ENCODE measurements at places on chromosomes 2 and 18.

GRCh38 chr2:173359231-173359630 is 4.6 kb downstream of the CDCA7 start:
- no peak for DNase-seq

DNA sequence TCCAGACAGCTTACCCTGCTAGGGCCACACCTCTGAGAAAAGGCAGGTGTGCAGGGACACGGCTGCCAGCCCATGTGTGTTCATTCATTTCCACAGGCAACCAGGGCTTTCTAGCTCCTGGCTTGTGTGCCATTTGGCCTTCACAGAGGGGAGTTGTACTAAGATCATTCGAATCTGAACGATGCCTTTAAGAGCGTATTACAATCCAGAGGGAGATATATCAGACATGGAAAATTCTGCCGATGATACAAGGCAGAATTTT is 64.2 kb upstream of the OTOF start:
- DNase-seq = no peak

GRCh38 chr2:198127627-198128026 is 323.2 kb downstream of the PLCL1 start:
- DNase-seq = peak; percentile 27

- DNase-seq = no peak
Measured at GRCh38 chr2:211879323-211879722, 659.3 kb downstream of the ERBB4 start.

- no peak for DNase-seq
Measured at GRCh38 chr2:207805566-207806226, 36.0 kb upstream of the FZD5 start.

DNA sequence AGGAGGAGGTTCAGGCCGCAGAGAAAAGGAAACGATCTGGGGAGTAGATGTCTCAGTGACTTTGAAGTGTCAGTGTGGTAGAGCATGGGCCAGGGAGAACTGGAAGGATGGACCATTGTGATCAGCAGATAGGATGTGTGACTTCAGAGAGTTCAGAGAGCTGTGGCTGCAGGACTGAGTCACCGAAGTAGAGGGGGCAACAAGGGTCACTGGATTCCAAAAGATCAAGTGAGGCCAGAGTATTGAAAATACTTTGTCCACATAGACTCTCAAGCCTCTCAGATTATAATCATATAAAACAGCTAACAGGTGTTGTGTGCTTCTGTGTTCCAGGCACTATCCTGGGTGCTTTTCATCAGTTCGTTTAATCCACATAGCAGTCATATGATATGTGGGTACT is 99.4 kb downstream of the CRIM1 start:
- no peak for DNase-seq

DNA sequence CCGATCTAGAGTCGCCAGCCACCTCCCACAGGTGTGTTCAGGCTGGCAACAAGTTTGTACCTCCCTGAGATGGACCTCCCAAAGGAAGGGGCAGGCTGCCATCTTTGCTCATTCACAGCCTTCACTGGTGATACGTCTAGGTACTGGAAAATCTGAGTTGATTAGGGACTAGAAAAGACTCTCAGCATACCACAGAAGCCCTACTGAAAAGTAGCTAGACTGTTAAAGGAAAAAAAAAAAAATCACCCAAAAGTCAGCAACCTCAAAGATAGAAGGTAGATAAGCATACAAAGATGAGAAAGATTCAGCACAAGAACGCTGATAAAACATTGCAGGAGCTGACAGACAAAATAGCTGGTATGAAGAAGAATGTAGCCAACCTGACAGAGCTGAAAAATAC is 128.6 kb upstream of the WDR75 start:
- no peak for DNase-seq

DNA sequence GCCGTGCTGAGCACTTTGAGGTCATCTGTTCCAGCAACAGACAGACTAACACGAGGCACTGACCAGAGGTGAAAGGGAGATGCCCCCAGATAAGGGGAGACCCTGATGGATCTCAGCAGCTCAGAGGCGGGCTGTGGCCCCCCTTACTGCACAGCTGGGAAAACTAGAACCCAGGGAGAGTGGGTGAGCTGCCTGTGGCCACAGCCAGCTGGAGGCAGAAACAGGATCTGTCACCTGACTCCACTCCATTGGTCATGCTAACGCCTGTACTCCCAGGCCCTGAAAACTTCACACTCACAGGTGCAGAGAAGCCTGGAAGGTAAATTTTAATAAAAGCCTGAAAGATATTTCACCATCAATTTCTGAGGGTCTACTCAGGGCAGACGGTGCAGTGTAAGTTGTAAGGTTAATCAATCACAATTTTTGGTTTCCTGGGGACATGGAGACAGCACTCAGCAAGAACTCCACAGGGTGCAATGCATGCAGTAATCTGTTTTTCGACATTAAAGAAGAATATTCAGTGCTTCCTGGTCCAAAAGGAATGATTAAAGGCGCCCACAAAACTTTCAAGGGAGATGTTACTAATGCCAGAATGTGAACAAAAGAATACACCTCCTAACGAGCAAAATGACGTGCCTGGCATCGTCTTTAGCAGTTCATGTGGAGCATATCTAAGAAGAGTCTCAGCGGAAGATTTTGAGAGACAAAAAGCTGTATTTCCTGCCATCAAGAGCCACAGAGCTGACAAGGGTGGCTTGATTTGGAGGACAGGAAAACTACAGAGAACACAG is 173.4 kb downstream of the EIPR1 start:
- DNase-seq = no peak

DNA sequence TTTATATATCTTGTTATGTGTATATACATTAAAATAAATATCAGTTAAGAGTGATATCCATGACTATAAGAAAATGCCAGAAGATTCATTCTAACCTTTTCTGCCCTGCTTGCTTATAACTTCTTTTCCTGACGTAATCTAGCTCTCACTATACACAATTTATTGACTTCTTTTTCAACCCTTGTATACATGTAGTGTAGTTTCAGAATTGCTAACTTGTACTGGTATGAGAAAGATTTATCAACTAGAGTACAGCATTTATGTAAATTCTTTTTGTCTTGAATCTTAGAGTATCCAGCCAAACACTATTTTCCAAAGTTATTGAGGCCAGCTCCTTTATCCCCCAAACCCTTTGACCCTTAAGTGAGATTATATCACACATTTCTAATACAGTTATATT is 798.0 kb upstream of the RAB6C start:
- no peak for DNase-seq

DNA sequence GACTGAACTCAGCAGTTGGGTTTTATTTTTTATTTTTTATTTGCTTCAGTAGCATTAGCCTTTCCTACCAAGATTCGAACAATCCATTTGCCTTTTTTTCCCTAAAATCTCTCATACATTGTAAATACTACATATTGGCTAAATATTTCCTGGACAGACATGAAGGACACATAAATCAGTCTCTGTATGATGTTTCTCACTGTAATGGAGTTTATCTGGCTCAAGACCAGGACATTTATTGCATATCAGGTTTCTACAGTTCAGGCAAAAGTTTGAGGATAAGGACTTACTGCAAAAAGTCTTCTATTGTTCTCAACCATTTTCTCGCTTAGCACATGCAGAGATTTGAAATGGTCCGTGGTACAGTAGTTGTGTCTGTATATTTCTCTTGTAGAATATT is 3.3 kb downstream of the CLUL1 start:
- no peak for DNase-seq

- no peak for DNase-seq
Measured at GRCh38 chr2:46459694-46460093, 19.7 kb upstream of the TMEM247 start.

- DNase-seq = no peak
Measured at GRCh38 chr18:36130883-36131653, 1.4 kb downstream of the ELP2 start.

DNA sequence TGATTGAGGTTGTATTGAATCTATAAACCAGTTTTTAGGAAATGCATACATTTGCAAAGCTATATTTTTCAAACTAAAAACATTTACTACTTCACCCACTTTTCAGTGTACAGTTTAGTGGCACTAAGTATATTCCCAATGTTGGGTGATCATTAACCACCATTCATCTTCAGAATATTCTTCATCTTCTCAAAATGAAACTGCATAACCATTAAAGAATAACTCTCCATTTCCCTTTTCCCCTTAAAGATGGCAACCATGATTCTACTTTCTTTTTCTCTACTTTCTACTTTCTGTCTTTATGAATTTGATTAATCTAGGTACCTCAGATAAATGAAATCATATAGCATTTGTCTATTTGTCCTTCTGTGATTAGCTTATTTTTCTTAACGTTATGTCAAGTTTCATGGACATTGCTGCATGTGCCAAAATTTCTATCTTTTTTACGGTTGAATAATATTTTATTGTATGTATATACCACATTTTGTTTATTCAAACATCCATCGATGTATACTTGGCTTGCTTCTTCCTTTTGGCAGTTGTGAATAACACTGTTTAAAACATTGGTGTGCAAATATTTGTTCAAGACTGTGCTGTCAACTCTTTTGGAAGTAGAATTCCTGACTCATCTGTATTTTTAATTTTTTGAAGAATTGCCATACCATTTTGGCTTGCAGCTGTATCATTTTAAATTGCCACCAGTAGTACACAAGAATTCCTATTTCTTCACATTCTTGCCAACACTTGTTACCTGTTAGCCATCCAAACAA is 104.9 kb downstream of the RPRM start:
- no peak for DNase-seq

- no peak for DNase-seq
Measured at GRCh38 chr2:231732604-231733003, 24.3 kb downstream of the PTMA start.

GRCh38 chr18:9973470-9973869 is 59.7 kb downstream of the VAPA start:
- no peak for DNase-seq

DNA sequence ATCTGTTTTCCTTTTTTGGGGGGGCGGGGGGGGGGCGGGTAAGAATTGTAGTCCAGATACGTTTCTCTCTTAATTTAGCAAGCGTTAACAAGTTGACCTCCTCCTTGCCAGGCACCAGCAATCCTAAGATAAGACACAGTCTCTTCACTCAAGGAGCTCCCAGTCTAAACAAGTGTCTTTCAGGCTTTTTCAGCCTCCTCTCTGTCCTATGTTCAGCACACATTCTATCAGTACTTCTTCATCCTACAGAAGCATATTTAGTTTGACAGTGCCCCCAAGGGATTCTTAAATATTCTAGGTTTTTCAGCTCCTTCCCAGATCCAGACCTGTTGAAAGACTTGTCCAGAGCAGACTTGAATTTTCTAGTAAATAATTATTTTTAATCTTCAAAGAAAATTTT is 2.7 kb downstream of the PPP1CB start:
- DNase-seq = no peak

GRCh38 chr2:241558532-241559322 is at the start of gene BOK:
Gene BOK, plus strand, starts transcription at chr2:241558745. Its CDS starts 739 bp downstream, at chr2:241559484.
- DNase-seq = peak; percentile 16

DNA sequence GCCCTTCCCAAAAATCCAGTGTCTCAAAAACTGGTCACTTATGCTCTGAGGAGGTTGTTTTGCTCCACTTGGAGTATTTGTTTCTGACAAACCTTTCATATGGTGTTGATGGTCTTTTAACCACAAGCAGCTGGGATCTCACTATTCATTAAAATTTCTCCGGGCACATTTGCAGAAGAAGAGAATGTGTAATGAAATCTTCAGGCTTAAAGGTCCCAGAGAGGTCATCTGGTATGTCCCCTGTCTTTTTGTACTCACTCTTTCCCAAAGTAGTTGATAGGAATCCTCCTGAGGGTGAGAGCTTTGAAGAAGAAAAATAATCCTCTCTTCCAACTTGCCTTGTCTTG is 430.8 kb downstream of the SETBP1 start:
- no peak for DNase-seq

DNA sequence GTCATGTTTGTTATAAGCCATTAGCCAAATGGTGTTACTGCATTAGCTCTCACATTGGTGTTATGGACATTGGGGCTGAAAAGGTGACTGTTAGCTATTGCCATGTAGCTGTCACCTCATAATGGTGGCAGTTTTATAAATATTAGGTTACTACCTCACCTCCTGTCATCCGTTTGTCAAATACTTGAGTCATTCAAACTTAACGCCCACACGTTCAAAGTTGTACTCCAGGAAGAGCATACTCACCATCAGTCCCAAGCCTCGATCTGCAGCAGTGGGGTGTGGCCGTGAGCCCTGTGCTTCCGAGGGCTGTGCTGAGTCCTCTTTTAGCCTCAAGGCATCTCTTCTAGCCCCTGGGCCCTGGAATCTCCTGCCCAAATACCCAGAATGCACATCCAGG is 87.3 kb downstream of the PDK1 start:
- DNase-seq = no peak

- no peak for DNase-seq
Measured at GRCh38 chr2:105449076-105449475, 50.2 kb upstream of the FHL2 start.

DNA sequence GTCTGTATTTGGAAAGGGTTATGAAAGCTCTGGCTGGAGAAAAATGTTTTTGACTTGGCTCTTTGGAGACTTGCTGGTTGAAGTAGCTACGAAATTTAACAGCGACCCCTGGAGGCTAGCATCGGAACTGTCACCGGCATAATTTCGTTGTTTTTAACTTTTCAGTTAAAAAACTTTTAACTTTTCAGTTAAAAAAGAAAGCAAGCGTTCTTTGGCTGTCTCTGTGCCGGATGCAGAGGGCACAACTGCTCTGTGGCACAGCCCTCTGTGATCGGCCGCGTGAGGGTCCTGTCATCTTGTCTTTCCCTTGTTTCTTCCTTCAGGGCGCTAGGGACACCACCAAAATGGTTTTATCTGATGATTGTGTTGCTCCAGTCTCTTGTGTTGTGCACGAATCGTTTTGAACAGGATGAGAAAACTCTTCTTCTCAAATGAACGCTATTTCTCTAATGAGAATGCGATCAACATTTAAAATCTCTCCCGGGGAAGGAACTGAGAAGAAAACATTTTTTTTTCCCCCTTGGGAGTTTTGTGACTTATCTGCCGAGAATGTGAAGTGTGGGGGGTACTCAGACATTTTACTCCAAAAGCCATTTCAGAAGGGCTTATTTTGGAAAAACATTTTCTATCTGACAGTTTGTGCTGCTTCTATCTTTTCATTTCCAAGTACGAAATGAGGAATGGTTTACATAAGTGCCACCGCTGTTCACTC is 57.1 kb downstream of the ADCYAP1 start:
- peak; percentile 8 for DNase-seq

DNA sequence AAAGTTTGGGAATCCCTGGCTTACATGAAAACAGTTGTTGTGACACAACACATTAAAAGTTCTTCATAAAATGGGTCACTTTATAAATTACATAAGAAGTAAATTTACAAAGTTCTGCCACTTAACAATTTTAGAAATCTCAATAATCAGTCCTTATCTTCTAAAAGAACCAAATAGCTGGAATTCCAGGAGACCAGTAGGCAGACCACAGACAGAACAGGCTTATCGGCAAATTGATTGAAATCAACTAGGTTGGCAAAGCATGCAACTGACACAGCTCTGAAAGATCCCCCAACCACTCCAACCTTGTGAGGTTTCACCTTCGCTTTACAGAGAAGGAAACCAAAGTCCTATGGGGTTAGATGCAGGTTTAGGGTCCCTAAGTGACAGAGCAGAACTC is 103.0 kb downstream of the DNER start:
- no peak for DNase-seq

All from stimulated activated CD4-positive, alpha-beta T cell treated with anti-CD3 and anti-CD28 coated beads, Interleukin-2, amount 100 ng/mL, for 4 hours (primary cell).